ENCODE measurements at places on chromosomes 5 and 9.

DNA sequence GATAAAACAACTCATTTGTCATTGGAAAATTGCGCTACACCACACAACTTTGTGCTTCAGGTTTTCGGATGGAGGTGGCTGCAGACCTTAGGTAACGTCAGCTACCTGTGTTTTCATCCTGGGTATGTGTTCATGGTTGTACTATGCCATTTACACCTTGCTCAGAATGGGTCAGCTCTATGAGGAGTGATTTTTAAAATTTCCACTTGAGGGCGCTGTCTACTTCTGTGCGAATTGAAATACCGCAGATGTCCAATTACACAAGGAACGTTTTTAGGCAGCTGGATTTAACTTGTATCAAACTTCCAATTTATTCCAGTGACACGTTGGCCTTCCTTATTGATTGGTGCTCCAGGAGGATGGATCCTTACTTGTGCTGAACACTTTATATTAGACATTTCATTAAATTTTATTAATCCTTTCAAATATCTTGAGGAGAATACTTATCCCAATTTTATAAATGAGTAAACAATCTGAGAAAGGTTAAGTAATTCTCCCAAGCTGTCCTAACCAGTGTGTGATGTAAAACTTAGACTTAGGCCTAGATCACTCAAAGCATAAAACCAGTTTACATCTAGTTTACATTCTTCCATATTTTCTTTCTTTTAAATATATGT lies 23.4 kb downstream of the DMRTA1 start:
- no peak for DNase-seq

DNA sequence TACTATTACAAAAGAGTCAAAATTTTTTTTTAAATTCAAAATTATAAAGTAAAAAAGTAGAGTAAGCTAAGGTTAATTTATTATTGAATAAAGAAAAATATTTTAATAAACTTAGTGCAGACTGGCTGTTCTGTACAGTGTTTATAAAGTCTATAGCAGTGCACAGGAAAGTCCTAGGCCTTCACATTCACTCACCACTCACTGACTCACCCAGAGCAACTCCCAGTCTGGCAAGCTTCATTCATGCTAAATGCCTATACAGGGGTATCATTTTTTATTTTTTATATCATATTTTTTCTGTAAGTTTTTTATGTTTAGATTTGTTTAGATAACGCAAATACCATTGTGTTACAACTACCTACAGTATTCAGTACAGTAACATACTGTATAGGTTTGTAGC lies 700.7 kb upstream of the GRAMD2B start:
- no peak for DNase-seq

GRCh38 chr9:107759823-107760166 lies 270.2 kb upstream of the KLF4 start:
- no peak for DNase-seq

GRCh38 chr5:87081016-87081415 lies 186.7 kb upstream of the RASA1 start:
- DNase-seq: no peak

GRCh38 chr9:114777821-114778609 lies 27.8 kb downstream of the TNFSF15 start:
- no peak for DNase-seq

GRCh38 chr5:56910210-56910965 lies 992 bp downstream of the SETD9 start:
- DNase-seq: peak; percentile 36

- DNase-seq: no peak
Measured at GRCh38 chr5:129241755-129242154, 147.2 kb downstream of the ISOC1 start.

GRCh38 chr5:150789450-150789849 lies 10.9 kb downstream of the SMIM3 start:
- no peak for DNase-seq

DNA sequence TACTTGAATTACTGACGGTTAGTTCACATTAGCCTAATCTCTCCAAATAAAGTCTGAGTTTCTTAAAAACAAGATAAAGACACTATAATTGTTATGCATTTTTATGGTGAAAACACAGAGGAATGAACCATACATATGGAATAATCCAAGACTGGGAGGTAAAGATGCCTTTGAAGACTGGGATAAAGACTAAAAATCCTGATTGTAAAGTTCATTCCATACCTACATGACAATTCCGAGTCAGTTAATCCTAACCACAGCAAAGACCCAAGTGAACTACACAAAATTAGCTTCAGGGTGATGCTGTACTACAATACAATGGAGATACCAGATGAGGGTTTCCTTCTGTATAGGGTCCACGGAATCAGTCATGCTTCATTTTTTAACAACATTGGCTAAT lies 6.3 kb downstream of the AP3B1 start:
- DNase-seq: no peak

DNA sequence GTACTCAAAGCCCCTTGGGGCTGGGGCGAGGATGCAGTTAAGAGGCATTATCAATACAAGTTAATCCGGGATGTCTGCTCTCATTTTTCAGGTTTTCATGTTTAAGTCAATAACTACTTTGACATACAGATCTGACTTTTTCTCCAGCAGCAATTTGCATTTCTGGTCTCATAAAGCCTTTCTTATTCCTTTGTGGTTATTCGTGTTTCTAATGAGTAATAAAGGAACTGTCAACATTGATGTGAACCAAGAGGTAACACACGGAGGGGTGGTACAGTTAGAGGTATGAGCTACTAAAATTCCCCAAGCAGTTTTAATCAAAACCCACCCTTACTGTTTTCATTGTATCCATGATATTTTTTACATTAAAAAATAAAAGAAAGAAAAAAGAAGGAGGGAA lies 138.0 kb upstream of the NFIB start:
- DNase-seq: no peak

DNA sequence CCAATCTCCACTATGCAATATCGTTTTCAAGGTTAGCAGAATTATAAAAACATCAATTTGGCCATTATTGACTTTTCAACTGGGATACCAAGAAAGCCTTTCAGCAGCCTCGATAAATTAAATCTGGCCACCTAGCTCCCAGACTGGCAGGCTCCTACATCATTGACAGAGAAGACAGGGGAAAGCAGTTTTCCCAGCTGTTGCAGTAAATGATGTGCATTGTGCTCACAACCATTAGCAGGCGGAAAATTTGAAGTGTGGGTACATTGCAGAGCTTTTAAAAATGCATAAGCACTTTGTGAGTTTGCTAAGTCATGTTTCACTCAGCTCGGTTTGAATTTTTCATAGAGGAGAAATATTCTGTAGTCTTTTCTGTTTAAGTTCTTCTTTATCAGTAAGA lies 297.9 kb downstream of the KCTD16 start:
- DNase-seq: no peak

DNA sequence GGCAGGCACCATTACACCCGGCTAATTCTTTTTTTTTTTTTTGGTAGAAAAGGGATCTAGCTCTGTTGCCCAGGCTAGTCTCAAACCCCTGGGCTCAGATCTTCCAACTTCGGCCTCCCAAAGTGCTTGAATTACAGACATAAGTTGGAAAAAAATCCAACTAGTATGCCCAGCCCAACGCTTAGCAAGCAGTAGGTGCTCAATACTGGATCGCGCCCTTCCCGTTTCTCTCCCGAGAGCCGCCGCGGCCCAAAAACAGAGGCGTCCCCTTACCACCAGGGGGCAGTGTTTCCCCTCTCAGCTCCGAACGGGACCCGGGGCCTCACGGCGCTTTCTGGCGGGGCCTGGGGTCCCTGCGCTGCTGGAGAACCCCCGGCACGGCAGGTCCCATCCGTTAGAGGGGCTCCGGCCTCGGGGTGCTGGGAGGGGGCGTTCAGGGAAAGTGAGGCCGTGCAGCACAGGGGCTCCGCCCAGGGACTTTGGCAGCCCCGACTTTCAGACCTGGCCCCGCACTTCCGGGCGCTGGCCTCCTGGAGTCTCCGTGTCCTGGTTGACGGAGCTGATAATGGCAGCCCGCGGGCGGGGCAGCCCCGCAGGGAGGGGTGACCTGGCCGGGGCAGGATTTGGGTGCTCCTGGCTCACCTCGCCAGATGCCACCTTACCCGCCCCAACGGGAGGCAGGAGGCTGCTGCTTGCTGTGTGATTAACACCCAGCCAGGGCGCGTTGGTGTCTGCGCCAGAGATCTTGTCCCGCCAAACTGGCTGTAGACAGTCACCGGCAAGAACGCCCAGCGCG lies 15.2 kb downstream of the PTGES start:
- DNase-seq: no peak

GRCh38 chr9:26760675-26761074 lies 131.9 kb downstream of the CAAP1 start:
- no peak for DNase-seq

- no peak for DNase-seq
Measured at GRCh38 chr9:97752274-97752673, 55.1 kb upstream of the XPA start.

GRCh38 chr9:16410601-16411280 lies 459.7 kb downstream of the BNC2 start:
- DNase-seq: no peak

- no peak for DNase-seq
Measured at GRCh38 chr5:31531543-31531887, 378 bp downstream of the DROSHA start.

DNA sequence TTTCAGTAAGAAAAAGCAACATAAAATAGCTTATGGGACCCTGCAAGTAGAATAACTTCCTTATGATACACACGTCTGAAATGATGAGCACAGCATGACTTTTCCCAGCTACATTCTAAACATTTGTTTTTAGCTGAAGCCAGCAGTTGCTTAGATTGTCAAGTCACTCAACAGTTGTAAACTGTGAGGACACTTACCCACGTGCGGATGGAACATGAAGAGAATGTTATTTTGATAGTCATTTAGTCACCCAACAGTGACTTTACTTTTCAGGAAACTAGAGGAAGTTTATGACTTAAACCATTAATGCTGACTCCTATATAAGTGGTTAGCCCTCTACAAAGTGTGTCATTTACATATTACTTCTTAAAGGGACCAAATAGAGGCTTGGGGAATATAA lies 3.0 kb downstream of the HACD4 start:
- DNase-seq: no peak

DNA sequence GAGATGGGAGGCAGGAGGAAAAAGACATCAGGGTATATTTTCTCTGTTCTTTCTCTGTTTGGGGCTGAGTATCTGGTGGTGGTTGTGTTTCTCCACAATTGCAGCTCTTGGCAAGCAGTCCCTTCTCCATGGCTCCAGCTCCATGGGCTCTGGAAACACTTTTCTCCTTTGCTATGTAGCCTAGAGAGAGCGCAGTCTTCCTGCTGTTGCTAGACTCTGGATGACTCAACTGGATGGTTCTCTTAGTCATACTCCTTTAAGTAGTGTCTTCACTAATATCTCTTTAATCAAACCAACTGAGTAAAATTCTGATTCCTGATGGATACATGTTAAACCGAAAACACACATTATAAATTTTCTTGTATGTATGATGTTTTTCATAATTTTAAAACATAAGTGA lies 3.3 kb upstream of the PLGRKT start:
- peak; percentile 41 for DNase-seq

- DNase-seq: no peak
Measured at GRCh38 chr5:172591636-172592035, 49.4 kb upstream of the NEURL1B start.

- DNase-seq: no peak
Measured at GRCh38 chr5:126360467-126360866, 62.7 kb upstream of the GRAMD2B start.

DNA sequence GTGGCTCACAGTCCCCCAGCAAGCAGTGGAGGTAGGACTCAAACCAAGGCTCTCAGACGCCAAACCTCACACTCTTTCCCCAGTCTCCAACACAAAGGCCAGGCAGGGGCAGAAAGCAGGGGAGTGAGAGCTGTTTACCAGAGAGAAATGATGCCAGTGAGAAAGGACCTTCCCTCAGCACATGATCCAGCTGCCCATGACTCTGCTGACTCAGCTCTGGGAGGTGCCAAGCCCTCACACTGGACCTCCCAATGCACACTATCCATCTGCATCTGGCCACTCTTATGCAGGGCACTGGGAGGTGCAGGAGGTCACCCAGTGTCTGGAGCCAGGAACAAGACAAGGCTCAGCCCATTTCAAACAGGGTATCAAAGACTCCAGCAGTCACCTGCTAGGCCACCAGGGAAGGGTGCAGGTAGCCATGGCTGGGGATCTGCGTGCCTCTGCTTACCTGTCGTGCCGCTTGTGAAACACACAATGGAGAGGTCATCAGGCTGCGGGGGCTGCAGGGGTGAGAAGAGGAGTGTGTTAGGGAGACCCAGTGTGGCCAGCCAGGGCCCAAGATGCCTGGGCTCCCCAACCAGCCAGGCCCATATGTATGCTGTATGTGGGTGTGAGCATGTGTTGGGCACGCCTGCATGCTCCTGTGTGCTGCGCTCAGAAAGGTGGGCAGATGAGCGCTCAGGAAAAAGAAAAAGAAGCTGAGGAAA lies 26.3 kb downstream of the ACSL6 start:
- DNase-seq: no peak

- no peak for DNase-seq
Measured at GRCh38 chr5:132422720-132423437, 53.4 kb downstream of the SLC22A5 start.

DNA sequence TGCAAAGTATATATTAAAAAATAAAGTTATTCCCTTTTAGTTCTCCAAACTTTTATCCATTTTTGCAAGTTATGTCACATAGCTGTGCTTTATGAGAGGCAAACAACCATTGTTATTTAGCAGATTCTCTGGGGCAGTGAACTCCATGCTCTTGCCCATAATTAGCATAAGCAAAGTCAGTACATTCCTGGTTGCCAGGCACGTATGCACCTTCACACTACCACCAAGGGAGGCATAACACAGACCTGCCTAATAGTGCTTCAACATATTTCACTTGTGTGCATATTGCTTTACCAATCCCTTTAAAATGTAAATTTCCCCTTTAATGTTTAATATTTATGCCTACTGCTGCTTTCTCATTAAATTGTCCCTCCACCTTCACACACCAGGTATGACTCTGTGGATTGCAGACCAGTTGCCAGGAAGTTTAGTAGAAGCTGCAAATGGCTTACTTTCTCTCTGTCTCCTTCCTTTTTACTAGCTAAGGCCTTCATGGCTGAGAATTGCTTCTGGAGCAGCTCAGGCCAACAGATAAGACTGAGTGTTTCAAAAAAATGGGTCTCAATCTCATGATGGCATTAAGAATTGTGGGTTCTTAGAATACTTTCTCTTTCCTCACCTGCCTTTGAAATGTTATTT lies 388.2 kb downstream of the PRR16 start:
- DNase-seq: no peak

- no peak for DNase-seq
Measured at GRCh38 chr5:127643607-127644006, 5.3 kb upstream of the CTXN3 start.

DNA sequence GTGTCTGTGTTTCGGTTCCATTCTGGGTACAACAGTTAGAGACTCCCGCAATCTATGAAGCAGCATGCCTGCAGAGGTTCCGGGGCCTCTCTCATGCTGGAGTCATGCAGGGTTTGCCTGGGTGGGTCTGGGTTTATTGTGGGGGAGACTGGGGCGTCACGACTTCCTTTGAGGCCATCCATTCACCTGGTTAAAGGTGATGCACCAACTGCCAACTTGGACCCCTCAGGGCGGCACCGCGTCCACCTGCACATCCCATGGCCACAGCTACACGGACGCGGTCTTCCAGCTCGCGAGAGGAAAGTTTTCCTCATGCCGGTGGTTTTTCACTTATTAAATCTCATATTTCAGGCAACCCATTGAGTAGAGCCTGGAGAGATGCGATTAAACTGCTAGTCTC lies 30.9 kb upstream of the IRX4 start:
- DNase-seq: no peak
